ENCODE measurements at places on chromosomes 11 and 22.
A peak's percentile ranks its signal among the peaks of the same experiment; 100 is the strongest.

DNA sequence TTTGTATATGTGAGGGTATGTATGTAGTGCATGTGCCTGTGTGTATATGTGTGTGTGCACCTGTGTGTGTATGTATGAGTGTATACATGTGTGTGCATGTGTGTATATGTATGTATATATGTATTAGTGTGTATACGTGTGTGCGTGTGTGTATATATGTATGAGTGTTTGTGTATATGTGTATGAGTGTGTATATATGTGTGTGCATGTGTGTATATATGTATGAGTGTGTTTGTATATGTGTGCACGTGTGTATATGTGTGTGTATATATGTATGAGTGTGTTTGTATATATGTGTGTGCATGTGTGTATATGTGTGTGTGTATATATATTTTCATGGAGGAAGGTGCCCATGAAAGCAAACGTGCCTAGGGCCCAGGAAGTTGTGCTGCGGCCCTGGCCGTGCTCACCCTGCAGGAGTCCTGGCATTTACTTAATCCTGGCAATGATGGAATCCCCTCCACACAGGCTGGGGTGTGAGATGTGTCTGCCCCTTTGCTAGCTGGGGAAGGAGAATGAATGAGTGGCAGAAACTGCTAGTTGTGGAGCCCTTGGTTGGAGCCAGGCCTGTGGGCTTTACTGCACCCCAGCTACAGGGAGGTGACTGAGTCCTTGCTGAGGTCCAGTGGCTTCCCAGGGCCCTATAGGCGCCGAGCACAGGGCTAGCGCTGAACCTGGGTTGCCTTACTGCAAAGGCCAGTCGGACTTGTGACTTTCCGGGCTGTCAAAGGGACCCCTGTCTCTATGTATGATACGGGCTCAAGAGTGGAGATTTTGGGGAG is 97.2 kb downstream of the MYO18B start:
- no peak for DNase-seq

DNA sequence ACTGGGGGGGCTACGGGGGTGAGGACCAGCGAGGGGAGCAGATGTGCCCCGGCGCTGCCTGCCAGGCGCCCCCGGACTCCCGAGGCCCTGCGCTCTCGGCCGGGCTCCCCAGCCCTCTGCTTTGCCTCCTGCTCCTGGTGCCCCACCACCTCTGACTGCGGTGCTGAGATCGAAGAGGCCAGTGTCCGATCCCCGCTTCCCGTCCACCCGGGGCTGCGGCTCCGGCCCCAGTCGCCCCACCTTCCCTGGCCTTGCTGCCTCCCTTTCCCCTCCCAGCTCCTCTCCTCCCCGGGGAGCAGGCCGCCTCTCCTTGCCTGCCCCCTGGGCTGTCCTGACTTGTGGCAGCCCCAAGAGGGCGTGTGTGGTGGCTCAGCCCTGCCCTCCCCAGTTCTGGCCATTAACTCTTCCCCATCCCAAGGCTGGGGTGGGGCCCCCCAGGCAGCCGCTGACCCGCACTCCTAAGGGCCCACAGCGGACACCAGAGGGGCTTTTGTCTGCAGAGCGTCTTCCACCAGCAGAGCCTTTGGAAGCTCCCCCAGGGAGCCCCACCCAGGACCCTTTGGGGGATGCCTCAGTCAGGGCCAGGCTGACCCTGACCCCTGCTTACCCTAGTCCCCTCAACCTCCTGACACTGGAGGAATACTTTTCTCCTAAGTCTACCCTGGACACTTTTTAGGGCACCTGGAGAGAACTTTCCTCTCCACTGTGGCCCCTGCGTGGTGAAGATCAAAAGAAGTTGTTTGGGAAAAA is 16.6 kb downstream of the RTN4RL2 start:
- DNase-seq, result no peak

- no peak for DNase-seq
These were observed 15.0 kb downstream of the VWCE start for GRCh38 chr11:61279934-61280659.

DNA sequence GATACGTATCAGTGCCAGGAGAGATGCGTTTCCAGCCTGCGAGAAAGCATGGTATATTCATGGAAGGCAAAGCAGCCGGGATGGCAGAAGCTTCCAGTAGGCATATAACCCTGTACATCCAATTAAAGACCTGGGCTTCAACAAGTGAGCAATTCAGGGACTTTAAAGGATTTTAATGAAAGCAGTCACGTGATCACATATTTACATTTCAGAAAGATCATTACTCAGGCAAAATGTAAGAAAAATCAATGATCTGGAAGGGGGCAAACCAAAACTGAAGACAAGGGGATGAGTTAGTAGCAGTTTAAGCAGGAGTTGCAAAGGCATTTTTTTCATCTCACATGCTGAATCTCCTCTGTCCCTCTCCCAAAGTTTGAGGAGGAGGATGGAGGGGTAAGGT is 7.8 kb downstream of the CDON start:
- DNase-seq, result no peak

- no peak for DNase-seq
These were observed 74.4 kb upstream of the KCNA4 start for GRCh38 chr11:30091246-30091645.

- DNase-seq, result no peak
These were observed 38.2 kb upstream of the EED start for GRCh38 chr11:86206337-86206695.

- DNase-seq, result no peak
These were observed 193.5 kb downstream of the BRD1 start for GRCh38 chr22:49634006-49634772.

GRCh38 chr11:36602135-36602534 is 4.1 kb upstream of the RAG2 start:
- no peak for DNase-seq

- DNase-seq, result no peak
These were observed 96.9 kb downstream of the TRMU start for GRCh38 chr22:46432164-46433068.

DNA sequence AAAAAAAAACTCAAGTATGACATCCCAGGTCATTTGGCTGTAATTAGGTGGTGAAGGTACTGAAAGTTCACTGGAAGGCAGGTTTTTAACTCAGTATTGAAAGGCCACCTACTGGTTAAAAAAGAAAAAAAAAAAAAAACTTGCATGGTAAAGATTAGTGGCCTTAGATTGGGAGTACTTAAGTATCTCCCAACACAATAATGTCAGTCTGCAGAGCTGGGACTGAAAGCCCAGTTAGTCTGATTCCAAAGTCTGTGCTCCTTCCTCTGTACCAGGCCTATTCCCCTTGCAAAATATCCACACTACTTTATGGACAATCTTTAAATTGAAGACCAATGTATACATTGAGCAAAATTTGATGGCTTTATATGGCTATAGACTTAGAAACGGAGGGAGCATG is 85.5 kb downstream of the NOX4 start:
- DNase-seq, result no peak

GRCh38 chr11:121008551-121008950 is 15.4 kb upstream of the TBCEL start:
- DNase-seq, result no peak

- DNase-seq, result no peak
These were observed 64.1 kb downstream of the PPP6R3 start for GRCh38 chr11:68524681-68525080.

DNA sequence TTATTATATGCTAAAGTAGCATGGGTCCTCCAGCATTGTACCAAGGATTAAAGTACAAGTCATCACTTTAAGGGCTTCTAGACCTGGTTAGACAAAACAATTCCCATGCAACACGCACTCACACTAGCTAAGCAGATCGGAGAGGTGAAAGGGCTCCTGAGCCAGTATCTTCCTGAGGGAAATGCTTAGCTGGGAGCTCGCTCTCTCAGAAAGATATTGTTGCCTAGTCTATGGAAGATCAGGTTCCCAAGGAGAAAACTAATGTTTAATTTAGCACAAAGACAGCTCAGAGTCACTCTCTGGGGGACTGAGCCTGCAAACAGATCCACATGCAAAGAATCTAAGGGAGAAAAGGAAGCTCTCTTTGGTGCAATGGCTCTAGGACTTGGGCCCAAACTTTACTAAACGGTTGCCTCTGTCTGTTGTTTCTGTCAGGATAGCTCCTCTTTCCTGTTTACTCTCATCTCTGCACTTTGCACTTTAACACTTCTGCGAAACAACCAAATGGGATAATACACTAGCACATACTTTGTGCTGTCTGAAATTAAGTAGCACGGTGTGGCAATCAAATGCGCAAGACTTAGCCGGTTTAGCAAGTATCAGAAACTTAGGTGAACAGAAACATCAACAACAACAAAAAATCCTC is 10.7 kb downstream of the MAML2 start:
- DNase-seq, result no peak

- no peak for DNase-seq
These were observed 2.6 kb downstream of the PDE3B start for GRCh38 chr11:14645985-14646900.

DNA sequence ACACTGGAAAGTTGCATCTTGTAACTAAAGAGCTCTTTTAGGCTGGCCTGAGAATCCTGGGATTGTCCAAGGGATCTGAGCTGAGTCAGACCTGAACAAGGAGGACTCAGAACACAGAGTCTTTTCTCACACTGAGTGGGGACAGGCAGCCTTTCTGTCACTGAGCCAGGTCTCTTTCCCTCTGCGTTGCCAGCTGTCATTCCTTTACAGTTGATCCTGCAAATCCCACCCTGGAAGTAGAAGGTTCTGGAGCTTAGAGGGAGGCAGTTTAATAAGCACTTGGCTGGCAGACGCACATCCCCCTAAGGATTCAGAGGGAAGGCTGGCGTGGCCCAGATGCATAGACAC is 76.3 kb upstream of the SUSD2 start:
- DNase-seq, result no peak

- DNase-seq, result no peak
These were observed 27.2 kb downstream of the GRAMD1B start for GRCh38 chr11:123457187-123457770.

- no peak for DNase-seq
These were observed 9.0 kb downstream of the SPCS2 start for GRCh38 chr11:74957937-74958629.

GRCh38 chr11:26297189-26297975 is 34.5 kb upstream of the ANO3 start:
- no peak for DNase-seq

DNA sequence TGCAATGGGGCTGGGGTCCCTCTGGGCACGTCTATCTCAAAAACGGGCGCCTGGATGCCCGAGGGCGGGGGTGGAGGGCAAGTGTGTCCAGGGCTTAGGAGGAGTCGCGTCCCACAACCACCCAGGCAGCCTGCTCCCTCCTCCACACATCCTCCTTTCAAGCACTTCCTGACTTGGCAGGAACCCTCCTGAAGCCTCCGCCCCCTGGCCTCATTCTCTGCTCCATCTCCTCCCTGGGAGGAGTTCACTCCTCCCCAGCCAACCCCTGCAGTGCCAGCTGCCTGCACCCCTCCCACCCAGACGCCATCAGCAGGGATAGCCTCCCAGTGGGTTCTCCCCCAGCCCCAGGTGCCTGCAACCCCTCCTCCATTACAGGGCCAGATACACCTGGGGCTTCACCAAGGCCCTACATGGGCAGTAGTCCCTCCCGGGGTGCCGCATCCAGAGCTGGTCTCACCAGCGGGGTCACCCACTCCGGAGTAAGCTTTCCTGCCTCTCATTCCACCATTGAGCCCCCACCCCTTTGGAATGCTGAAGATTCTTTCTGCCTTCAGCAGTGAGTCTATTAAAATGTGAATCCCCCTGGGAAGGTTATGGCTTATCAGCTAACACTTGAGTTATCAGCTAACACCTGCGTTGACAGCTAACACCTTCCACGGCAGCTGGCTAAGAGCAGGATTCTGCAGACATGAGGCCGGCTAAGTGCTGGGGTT is 24.4 kb downstream of the RTN4R start:
- peak; percentile 40 for DNase-seq

DNA sequence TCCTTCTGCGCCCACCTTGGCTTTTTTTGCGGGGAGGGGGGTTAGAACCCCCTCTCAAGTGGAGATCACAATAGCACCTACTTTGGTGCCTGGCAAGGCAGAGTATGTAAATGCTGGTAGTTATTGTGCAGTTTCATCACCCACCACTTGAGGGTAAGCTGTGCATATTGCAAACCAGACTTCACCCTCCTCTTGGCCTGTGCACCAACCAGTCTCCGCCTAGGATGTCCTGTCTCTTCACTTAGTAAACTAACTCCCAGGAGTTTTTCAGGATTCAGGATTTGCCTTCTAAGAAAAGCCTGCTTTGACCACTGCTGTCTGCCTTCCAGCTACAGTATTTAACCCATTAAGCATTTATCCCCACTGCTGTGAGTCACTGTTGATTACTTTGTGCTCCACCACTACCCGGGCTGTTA is 2.0 kb upstream of the UBXN1 start:
- DNase-seq, result no peak

GRCh38 chr11:8231979-8232378 is 31.7 kb downstream of the LMO1 start:
- DNase-seq, result no peak

DNA sequence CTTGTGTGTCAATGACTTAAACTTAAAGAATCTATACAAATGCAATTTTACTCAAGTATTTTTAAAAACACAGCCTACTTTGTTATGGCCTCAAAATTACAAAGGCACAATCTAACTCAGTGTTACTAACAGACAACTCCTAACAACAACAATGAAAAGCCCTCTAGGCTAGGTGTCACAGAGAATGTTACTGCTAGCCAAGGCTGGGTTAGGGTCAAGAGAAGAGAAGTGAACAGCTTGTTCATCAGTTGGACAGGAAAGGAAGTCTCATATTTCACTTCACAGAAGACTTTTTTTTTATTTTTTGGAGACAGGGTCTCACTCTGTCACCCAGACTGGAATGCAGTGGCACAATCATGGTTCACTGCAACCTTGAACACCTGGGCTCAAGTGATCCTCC is 26.0 kb downstream of the CLDN25 start:
- DNase-seq, result no peak

DNA sequence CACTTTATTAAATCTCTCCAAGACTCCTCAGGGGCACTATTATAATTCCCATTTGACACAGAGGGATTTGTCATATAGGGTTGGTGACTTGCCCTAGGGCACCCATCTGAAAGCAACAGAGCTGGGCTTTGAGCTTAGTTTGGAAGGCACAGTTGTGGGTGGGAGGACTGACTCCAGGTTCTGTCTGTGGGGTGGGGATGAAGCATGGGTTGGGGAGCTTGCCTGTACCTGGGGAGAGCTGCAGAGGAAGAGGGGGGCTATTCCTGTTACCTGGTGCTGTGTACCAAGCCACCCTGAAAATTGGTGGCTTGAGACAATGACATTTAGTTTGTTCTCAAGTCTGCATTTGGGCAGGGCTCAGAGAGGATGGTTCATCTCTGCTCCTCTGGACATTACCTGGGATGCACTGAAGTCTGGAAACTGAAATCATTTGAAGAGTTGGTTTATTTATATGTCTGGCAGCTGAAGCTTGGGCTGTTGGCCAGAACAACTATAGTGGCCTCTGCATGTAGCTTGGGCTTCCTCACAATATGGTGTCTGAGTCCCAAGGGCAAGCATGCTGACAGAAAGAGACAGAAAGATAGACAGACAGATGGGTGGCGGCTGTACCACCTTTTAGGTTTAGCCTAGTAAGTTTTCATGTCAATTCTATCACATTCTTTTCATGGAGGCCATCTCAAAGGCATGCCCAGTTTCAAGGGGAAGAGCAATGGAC is 44.9 kb downstream of the LRRC32 start:
- no peak for DNase-seq

- no peak for DNase-seq
These were observed 635.4 kb downstream of the BRD1 start for GRCh38 chr22:49192180-49192856.

GRCh38 chr11:15969281-15969680 is 387.1 kb downstream of the SOX6 start:
- DNase-seq, result no peak

Measured in stimulated activated CD4-positive, alpha-beta T cell treated with anti-CD3 and anti-CD28 coated beads, Interleukin-4, amount 100 ng/mL, for 48 hours (primary cell).